ENCODE measurements at places on chromosomes 13 and 19.

- DNase-seq: no peak
Observed at GRCh38 chr19:47377208-47377701, 28.1 kb downstream of the DHX34 start.

- no peak for DNase-seq
Observed at GRCh38 chr19:2492870-2493269, 16.9 kb downstream of the GADD45B start.

DNA sequence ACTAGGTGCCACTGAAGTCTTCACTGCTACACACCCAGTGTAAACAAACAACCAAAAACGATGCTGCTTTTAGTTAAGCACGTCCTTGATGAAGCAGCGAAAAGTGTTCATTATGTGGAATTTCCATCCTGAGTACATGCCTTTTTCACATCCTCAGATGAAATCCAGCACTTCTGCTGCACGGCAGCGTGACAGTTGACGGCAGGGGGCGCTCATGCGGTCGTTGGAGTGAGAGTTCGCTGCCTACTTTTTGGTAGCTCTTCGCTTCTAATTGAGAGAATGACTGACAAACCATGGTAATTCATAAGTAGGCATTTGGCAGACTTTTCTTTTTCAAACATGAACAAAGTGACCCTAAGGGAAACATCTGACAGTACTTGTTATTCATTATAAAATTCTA, 1124.9 kb downstream of the EFNB2 start:
- DNase-seq: peak; percentile 25

DNA sequence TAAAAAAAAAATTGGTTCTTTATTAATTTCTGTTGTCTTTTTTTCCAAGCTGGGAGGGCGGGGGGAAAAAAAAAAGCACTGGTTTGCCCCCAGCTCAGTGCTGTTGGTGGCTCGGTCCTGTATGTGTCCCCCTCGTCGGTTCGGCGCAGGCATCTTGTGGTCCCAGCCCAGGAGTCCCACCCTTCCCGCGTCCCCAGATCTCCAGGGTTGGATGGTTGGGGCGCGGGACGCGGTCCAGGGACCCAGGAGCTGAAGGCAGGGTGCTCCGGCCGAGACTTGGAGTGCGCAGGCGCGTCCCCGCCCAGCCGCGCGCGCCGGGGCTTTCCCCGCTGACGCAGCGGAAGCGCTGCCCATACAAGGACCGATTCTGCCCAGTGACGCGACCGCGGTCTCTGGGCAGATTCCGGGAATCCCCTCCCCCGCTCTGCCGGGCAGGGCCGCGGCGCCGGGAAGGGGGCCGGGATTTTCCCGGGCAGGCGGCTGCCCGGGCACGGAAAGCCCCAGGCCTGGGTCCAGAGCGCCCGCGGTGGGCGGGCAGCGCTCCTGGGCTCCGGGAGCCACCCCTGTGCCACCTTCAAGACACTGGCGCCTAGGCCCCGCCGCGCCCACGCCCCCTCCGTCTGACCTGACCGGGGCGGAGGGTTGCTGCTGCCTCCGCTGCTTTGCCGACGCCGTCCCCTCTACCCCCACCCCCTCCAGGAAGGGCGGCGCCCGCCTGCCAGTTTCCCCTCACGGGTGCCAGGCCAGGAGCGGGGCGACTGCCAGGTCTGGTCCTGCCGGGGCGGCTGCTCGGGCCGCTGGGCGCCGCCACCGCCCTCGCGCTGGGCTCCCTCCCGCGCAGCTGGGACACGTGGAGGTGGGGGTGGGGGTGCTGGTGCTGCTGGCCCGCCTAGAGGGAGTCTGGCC, 2.3 kb downstream of the JUNB start:
- DNase-seq: peak; percentile 91

GRCh38 chr19:40803857-40804782, 5.1 kb downstream of the EGLN2 start:
- no peak for DNase-seq

DNA sequence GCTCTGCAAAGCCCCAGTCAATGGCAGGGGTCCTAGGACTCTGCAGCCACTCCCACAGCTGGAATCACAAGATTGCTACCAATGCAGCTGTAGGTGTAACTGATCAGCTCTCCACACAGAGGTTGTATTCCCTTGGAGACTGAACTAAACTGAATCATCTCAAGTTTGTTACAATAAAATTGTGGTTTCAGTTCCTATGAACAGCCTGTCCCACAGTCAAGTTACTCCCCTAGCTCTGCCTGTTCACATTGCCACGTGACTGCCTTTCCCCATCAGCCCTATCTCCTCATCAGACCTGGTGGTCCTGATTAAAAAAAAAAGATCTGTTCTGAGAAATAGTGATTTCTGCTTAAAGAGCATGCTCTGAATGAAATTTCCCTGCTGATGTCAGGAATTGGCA, 287.9 kb upstream of the NBEA start:
- DNase-seq: no peak

- DNase-seq: no peak
Observed at GRCh38 chr13:113741191-113741668, 17.8 kb upstream of the TMEM255B start.

DNA sequence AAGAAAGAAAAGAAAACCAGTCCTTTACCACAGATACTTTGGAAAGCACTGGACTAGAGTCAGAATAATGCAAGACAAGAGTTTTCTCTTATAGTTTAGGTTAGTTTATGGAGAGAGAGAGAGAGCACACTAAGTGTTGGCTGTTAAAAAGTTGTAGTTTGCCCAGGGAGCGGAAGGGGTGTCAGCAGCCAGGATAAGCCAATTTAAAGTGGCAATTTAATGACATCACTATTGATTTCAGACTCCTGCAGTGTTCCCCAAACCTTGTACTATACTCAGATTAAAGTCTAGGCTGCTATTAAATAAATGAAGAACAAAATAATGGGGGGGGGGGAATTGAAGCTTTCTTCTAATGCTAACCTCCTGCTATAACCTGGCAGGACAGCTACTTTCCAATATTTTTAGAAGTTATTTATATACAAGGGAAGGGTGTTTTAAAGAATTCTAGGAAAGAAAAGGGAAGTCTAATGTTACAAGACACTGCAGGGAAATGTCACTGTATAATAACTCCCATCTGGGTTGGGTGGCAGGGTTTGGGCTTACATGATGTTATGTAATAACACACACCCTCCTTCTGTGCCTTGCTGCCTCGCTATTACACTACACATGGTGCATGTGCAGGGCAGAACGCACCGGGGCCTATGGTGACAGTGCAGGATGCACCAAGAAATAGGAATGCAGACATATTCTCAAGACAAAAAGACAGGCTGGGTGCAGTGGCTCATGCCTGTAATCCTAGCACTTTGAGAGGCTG, 19.9 kb downstream of the TPT1 start:
- no peak for DNase-seq

DNA sequence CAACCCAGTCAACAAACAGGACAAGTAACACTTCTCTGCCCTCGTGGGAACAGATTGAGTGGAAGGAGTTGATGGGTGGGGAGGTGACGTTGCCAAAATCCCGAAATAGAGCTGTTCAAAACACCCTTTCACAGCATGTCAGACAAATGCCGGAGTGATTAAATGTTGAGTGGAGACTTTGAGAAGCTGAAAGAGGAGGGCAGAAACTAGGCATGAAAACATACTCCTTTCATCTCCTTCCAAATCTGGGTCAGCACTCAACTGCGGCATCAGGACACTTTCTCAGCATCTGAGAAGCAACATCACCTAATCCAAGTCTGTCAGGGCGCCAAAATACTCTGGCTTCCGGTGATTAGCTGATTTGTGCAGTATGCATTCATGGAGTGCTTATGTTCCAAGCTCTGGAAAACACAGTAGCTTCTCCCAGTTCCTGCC, 51.5 kb upstream of the MRI1 start:
- no peak for DNase-seq

DNA sequence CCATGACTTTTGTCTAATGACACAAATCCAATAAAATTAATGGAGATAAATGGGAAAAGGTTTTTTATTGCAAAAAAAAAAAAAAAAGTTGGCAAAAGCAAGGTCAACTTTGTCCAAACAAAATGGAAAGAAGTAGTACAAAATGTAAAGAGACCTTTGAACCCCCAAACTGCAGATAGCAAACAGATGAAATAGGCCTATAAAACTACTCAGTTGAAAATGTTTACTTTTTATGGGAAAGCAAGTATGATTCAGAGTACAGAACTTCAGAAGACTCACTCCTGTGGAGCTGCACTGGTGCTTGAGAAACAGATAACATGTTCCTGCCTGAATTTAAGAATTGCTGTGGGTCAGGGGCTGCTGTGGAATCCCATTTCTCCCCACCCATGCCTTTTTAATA, 9.8 kb upstream of the ZNF177 start:
- DNase-seq: no peak

- no peak for DNase-seq
Observed at GRCh38 chr19:50795664-50796073, 5.5 kb downstream of the ACP4 start.

DNA sequence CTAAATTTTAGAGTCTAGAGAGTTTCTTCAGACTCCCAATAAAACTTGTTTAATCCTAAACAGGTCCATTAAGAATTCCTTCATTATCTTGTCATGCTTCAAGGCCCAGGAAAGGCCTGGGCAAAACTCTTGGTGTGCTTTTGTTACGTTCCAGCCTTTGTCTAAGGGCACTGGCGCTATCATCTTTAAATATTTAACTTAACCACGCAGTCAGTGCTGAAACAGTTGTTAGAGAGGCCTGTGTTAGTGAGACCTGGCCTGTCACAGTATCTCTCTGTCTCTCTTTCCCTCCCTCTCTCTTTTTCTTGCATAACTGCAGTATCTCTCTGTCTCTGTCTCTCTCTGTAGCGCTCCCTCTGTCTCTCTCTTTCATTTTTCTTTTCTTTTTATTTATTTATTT, 8.2 kb upstream of the OR1M1 start:
- DNase-seq: no peak

GRCh38 chr13:113464476-113464875, 11.2 kb upstream of the ADPRHL1 start:
- no peak for DNase-seq

- DNase-seq: no peak
Observed at GRCh38 chr19:18108897-18109296, 11.3 kb downstream of the MAST3 start.

DNA sequence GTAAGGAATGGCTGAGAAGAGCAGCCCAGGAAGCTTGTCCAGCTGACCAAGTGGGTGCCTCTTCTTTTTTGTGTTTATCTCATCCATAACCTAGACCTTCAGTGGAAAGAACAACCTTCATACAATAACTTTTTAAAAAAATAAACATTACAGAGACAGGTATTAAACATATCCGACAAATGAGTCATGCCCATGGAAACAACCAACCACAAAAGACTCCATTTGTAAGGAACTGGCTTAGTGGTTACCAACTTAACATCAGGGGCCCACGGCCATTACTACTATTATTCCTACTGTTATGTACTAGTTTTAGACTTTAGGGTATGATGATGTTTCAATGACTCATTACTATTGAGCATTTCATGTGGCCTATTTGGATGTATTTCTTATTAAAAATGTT, 191.7 kb upstream of the SERP2 start:
- peak; percentile 46 for DNase-seq

- no peak for DNase-seq
Observed at GRCh38 chr19:6680141-6680540, 10.2 kb upstream of the TNFSF14 start.

- DNase-seq: no peak
Observed at GRCh38 chr19:52889931-52890330, 7.5 kb downstream of the ZNF320 start.

- DNase-seq: no peak
Observed at GRCh38 chr13:37229931-37230330, 124.5 kb upstream of the CSNK1A1L start.

- DNase-seq: peak; percentile 73
Observed at GRCh38 chr13:48585456-48585840, 52.6 kb upstream of the RCBTB2 start.

DNA sequence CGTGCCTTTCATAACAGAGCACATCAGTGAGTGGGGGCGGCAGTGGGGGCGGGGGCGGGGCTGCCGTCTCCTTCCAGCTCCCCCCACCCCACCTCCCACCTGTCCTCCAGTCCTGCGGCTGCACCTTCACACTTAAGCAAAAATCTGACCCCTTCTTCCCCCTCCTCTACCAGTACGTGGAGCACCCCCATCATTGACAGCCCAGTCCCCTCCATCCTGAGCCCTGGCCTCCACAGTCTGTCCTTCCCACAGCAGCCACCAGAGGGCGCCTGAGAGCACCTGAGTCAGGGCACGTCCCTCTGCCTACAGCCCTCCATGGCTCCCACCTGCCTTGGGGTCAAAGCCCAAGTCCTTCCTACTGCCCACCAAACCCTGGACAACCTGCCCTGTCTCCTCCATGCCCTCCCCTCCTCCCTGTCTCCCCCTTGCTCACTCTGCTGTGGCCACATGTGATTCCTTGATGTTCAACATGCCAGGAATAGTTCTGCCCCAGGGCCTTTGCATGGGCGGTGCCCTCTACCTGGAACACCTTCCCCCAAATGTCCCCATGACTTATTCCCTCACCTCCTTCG, 4.0 kb downstream of the EBI3 start:
- peak; percentile 28 for DNase-seq

DNA sequence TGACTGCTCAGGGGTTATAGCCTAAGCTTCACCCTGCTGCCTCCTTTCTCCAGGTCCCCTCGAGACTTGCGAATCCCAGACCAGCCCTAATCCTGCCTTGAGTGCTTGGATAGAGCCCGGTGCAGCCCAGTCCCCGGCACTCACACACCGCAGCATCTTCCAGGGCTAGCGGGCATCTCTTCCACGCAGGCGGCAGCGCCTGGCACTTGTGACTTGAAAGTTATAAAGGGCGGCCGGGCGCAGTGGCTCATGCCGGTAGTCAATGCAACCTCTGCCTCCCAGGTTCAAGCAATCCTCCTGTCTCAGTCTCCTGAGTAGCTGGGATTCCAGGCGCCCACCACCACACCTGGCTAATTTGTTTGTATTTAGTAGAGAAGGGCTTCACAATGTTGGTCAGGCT, 1.9 kb downstream of the WDR18 start:
- DNase-seq: no peak

DNA sequence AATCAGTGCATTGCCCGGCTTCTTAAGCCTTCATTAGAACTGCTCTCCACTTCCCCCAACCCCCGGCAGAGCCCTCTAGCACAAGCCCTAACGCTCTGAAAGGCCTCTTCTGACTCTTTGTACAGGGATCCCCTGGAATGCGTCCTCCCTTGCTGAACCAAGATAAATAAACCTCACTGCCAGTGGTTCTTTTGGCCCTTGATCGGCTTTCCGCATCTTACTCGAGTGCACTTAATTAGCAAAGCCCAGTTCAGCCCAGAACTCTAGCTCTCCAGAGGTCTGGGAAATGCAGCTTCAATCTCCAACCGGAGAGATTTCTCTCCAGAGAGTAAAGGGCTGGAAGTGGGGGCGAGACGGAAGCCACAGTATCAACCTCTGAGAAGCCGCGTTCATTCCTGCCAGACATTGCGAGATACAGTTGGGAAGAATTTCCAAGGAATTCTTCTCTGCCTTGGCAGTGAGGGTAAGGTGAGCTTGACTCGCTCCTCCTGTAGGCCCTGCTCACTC, 8.7 kb upstream of the ZNF444 start:
- DNase-seq: no peak

All from A172 (cell line).